ENCODE measurements at places on chromosomes 11 and 22.

- no peak for DNase-seq
These were observed 77.5 kb upstream of the SEPTIN5 start for GRCh38 chr22:19636696-19637407.

- no peak for DNase-seq
These were observed 141.2 kb downstream of the CWF19L2 start for GRCh38 chr11:107316426-107316825.

DNA sequence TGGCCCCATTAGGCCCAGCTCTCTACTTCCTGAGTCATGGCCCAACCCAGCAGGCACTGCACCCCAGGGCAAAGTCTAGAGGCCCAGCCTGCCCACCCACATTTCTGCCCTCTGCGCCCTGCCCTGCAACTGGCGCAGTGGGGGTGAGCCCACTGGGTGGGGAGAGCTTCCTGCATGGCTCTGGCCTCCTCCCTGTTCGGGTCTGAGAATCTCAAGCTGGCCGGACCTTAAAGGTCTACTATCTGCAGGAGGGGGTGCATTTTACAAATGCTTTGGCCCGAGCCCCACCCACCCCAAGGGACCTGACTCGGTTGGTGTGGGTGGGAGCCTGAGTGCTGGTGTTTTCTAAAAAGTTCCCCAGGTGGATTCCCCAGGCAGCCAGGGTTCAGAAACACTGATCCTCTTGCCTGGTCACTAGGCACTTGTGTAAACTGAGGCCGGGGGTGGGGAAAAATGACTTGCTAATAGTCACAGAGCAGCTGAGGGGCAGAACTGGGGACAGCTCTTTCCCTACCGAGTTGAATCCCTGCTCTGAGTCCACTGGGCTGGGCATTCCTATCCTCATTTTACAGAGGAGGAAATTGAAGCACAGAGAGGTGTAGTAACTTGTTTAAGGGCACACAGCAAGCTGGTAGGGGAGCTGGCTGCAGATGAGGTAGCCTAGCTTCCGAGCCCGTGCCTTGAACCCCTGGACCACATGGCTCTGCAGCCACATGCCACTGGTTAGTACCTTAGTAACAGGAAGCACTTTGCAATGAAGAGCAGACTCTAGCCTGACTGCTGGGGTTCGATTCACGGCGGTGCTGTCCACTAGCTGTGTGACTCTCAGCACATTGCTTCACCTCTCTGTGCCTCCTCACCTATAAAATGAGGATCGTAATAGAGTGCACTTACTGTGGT, 36.3 kb downstream of the CD82 start:
- no peak for DNase-seq

GRCh38 chr11:30585125-30585891, 845 bp downstream of the MPPED2 start:
- DNase-seq, result peak; percentile 49

GRCh38 chr11:129023968-129024676, 81.5 kb upstream of the TP53AIP1 start:
- DNase-seq, result no peak

DNA sequence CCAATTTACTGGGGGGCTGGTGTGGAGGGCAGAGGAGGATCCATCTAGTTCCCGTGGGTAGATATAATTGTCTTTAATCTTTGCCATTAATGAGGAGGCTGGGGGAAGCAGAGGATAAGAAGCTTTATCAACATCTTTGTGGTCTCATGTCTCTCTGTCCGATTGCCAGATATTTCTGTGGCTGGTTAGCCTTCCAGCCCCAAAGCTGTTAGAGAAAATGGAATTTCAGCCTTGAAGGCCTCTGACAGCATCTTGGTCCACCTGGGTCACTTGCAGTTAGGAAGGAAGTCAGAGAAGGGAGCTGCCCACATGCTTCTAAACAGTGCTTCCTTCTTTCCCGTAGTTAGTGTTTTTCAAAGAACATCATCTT, 56.9 kb downstream of the ABTB2 start:
- DNase-seq, result no peak

DNA sequence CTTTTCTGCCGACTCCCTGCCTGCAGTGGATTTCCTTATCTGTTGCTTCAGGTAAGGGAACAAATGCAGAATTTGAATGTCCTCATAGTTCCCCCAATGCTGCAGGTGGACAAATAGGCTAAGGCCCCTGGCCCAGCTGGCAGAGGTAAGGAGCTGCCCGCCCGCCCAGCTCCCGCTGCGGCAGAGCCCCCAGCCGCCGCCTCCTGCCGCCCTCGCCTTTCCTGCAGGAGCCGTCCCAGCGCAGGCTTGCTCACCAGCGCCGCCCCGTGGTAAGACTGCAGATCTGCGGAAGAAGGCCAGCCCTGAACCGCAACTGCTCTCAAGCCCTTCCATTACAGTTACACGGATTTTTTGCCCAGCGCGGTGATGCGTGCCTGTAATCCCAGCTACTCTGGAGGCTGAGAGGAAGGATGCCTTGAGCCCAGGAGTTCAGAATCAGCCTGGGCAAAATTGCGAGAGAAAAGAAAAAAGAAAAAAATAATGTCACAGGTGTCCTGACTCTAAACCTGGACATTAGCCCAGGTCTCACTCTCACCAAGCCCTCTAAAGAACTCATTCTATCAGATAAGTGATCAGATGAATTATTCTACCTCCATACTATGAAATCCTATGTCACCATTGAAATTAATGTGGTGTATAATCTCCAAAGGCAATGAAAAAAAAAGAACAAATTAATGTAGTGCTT, 51.2 kb upstream of the EMID1 start:
- DNase-seq, result peak; percentile 58

GRCh38 chr11:72233773-72234513, 9.4 kb downstream of the INPPL1 start:
- DNase-seq, result no peak

DNA sequence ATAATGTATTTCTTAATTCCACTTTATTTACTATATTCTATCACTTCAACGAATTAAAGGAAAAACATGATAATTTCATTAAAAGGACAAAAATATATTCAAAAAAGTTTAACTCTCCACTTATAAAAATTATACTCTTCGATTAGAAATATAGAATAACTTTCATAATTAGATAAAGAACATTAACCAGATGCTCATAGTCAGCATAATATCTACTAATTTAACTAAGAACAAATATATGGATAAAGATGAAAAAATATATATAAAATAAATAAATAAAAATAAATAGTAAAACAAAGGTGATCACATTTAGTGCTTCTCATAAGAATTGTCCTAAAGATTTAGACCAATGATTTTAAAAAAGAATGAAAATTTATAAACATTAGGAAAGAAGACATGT, 1065.2 kb upstream of the CNTN5 start:
- DNase-seq, result no peak

GRCh38 chr11:57681168-57681567, 13.3 kb downstream of the ZDHHC5 start:
- no peak for DNase-seq

GRCh38 chr11:9473408-9473807, 12.6 kb downstream of the ZNF143 start:
- DNase-seq, result no peak

- DNase-seq, result no peak
These were observed 2.4 kb upstream of the MYBPC3 start for GRCh38 chr11:47354913-47355282.
